NCI-H146 (cell line): ENCODE measurements at places on chromosomes 7 and 10.

DNA sequence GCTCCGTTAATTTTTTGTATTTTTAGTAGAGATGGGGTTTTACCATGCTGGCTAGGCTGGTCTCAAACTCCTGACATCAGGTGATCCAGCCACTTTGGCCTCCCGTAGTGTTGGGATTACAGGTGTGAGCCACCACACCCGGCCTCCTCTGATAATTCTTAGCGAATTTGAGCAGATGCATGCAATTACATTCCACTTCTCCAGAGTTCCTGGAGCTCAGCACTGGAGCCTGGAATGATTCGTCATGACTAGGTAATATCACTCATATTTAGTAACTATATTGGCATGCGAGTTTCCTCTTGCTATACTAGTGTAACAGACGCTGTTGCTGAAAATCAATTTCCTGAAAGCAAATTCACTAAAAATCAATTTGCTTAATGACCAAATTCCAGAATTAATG lies 86.8 kb downstream of the MKX start:
- no peak for DNase-seq

- no peak for DNase-seq
Observed at GRCh38 chr7:43942250-43942649, 16.0 kb downstream of the UBE2D4 start.

GRCh38 chr7:50660830-50661175 lies 95.6 kb upstream of the DDC start:
- DNase-seq: no peak

GRCh38 chr7:105213611-105214010 lies 175.1 kb downstream of the SRPK2 start:
- no peak for DNase-seq

DNA sequence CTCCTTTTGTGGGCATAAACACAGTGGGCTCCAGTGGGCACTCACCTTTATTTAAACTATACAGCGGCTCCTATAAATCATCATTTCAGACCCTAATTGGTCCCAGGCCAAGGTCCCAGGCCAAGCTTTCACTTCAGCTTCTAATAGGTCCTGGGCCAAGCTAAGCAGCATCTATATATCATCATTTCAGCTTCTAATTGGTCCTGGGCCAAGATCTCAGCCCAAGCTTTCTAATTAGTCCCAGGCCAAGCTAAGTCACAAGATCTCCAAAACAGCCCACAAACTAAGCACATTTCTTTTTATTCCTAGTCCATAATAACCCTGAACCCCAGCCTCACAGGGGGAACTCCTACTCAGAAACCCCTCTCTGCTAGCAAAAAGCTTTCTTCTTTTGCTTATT lies 47.1 kb downstream of the ZNF680 start:
- DNase-seq: no peak

DNA sequence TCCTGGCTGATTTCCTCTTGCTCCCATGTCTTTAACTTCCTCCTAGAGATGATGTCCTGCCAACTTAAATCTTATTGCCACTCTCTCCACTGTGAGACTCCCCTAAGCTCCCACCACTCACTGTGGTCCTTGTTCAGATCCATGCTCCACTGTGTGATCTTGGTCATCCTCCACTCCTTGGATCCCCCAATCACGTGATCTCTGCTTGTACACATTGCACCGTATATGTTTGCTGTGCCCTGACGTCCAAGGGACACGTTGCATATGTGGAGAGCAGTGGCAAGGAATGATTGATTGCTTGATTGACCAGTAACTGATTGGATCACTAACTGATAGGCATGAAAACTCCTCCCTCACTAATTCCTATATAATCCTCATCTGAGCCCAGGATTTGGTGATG lies 395.1 kb downstream of the SDK1 start:
- DNase-seq: no peak

DNA sequence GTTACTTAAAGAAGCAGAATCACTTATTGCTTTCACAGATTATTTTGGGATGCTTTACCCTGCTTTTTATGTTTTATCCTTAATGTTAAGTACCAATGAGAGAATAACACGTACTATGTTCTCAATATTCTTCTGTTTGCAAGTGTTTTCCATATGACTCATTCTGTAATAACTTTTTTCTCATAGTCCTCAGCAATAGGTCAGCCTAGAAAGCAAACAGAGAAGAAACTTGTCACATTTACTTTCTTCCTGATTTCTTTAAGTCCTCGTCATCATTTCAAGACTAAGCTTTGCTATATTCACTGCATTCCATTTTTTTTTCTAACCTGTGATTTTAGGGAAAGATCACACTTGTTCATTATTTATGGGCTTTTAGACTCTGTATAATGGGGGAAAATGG lies 6.8 kb upstream of the AGR2 start:
- DNase-seq: no peak

GRCh38 chr7:133821171-133821570 lies 306.0 kb upstream of the LRGUK start:
- no peak for DNase-seq

- peak; percentile 55 for DNase-seq
Observed at GRCh38 chr10:124092250-124092859, 1.0 kb downstream of the CHST15 start.

- no peak for DNase-seq
Observed at GRCh38 chr7:117590191-117590590, 110.4 kb downstream of the CFTR start.

GRCh38 chr7:2700141-2700850 lies 12.3 kb downstream of the AMZ1 start:
- no peak for DNase-seq

DNA sequence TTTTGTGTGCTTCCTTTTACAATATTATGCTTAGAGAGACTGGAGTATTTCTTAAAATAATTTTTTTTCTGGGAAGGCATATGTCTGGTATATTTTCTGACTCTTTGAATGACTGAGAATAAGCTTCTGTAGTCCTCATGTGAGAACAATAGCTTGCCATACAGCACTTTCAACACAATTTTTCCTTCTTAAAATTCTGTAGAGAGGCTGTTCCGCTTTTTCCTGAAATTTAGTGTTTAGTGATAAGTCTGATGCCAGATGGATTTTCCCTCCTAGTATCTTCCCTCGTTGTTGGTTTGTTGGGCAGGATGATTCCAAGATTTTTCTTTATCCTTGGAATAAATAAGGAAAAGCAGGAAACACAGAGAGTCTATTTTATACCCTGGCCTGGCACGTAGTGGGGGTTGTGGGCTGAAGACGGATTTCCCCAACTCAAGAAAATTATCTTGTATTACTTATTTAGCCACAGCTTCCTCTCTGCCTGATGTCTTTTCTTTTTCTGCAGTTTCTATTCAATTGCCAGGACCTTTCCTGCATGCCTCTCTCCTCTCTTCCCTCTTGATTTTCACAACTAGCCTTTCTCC lies 111.2 kb downstream of the AOAH start:
- no peak for DNase-seq

- DNase-seq: no peak
Observed at GRCh38 chr7:133771788-133772419, 355.2 kb upstream of the LRGUK start.

DNA sequence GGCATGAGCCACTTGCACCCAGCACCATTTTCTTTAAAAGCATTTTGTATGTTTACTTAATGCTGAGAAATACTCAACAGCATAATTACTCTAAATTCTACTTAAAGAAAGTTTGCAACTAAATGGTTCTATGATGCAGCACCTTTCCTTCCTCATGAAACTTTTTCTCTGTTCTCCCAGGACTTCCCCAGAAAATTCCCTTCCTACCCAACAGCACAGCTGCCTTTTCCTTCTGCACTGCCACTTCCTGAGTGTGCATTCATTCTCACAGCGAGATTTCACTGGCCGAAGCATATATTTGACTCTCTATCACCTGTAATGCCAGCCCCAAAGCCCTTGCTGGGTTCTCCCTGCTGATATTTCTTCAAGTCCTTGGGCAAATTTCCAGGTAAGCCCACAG lies 41.5 kb upstream of the DGKI start:
- DNase-seq: no peak

DNA sequence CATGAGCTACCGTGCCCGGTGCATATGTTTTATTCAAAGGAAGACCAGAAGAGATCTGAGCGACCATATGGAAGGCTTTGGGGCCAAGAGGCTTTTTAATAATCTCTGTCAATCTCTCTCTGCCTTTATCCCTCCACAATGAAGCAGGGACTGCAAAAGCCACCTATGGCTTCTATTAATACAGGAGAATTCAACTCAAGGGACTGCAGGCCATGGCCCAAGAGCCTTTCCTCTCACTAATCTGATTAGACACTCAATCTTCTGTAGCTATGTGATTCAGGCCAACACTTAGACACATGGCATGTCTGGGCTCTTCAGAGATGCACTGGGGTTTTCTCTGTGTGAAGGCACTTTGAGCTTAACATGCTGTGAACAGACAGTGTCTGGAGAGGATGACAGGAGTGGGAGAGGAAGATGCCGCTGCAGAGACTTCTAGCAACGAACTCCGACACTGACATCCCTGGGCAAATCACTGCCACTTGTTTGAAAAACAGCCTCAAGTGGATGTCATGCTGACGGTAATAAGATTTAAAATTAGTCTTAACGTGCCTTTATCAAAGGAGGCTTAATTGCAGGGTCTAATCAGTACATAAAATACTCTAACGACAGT lies 114.4 kb upstream of the AOAH start:
- no peak for DNase-seq

DNA sequence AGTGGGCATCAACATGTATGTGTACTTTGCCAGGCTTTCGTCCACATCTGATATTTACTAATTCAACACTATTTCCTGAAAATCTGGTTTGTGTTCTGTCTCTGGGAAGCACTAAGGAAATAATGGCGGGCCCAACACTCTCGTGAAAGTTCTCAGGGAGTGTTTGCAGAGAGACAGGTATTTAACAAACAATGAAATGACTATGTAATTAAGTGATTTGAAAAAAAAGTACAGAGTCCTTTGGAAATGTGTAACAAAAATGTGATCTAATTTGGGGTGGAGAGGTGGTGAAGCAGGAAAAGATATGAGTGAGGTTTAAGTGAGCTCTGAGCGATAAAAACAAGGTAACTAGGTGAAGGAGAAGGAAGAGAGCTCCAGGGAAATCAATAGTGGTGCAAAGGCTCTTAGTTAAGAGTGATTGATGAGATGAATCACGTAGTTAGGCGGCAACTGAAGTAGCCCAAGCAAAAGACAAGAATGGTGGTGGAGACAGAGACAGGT lies 95.3 kb upstream of the DNAJB12 start:
- peak; percentile 24 for DNase-seq

- no peak for DNase-seq
Observed at GRCh38 chr10:4902571-4903011, 60.6 kb upstream of the AKR1C1 start.

DNA sequence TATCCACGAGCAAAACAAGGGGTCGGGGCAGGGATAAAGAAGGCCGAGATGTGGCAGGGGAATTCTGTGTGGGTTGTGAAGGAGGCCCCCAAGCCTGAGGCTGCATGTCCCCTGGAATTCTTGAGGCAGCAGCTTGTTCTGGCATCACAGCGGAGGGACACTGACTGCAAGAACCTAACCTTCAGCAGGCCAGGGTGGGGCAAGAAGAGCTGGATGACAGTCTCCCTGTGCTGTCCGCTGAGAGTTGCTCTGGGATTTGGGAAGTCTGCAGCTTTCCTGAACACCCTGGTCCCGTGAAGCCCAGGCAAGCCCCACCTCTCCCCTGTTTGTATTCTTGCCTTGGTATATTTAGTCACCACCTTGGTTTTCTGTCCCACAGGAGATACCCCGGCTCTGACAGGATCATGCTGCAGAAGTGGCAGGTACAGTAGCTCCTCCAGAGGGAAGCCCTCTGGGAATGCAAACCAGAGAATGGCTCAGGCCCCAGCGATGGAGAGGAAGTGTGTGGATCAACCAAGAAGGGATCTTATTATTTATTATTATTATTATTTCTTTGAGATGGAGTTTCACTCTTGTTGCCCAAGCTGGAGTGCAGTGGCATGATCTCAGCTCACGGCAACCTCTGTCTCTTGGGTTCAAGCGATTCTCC lies 1.9 kb upstream of the LRRC18 start:
- no peak for DNase-seq

DNA sequence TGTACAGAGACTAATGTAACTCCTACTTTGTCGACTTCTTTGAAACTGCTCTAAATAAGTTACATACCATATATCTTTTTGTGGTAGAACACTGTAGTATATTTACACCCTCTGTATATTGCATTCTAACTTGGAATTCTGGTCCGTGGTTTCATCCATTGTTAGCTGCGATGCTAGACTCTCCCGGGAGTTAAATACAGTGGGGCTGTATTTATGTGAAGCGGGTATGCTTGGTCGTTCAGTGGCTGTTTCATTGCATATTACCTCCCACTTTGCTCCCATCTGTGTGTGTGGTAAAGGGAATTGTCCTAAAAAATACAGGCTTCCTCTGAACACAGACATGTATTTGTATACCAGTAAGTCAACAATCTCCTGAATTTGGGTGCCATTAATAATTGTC lies 231.1 kb downstream of the SLC25A13 start:
- DNase-seq: peak; percentile 84

GRCh38 chr10:31620226-31621151 lies 301.5 kb downstream of the ZEB1 start:
- DNase-seq: no peak

GRCh38 chr10:50653142-50653541 lies 29.4 kb upstream of the SGMS1 start:
- no peak for DNase-seq

GRCh38 chr10:25028711-25029110 lies 12.3 kb downstream of the THNSL1 start:
- DNase-seq: no peak

DNA sequence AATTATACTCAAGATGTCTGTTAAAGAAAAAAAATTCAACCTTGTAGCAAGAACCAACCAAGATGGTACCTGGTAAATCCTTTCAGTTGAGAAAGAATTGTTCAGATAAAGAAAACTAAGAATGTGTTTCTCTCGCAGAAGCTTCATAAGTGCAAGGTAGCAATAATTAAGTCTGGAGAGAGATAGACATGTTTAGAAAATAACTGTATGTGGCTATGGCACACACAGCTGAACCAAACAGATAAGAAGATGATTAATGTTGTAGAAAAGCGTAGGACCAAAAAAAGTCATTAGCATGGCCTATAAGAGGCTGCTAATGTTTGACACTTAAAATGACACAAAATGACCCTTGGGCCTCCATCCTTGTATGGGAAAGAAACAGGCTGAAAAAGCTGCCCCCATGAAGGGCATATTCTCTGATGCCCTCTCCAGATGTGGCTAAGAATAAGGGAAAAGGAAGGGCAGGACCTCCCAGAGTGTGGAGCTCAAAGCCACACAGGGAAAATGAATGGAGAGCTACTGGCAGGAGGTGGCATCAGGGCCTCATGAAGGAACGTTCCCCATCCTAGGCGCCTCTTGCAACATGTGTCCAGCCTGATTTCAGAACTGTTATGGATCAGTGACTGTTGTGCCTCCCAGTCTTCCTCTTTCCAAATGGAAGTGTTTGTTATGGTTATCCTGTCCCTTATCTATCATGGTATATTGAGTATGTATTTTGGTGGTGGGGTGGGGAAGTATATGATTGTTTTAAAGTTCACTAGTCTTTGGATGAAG lies 30.7 kb downstream of the TLL2 start:
- DNase-seq: no peak

GRCh38 chr10:84755311-84755710 lies 426.9 kb downstream of the CCSER2 start:
- no peak for DNase-seq

- DNase-seq: no peak
Observed at GRCh38 chr7:26042237-26042636, 109.8 kb upstream of the NFE2L3 start.
